ENCODE measurements at places on chromosomes 11 and 22.

GRCh38 chr11:63839508-63840355 lies 822 bp downstream of the MARK2 start:
- H3K27ac ChIP-seq: peak overlapping the region; percentile 81

DNA sequence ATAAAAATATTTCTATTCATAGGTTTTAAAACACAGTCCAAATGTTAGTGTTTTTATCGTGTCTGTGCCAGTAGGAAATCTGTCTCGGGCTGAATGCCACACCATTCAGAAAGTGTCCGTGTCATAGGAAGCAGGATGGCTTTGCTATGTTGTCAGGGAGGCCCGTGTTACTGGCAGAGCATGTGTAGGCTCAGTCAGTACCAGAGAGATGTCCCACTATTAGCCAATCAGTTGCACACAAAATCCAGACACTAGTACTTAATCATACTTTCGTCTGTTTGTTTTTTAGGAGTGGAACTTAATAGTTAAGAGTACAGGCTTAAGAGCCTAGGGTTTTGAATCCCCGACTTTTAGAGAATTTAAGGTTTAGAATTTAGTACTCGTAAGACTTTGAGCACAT lies 30.2 kb upstream of the SYN3 start:
- no peak overlapping the region for H3K4me3 ChIP-seq
- H3K36me3 ChIP-seq: no peaks in the 10 kb centered on the region
- H3K27me3 ChIP-seq: no peaks in the 10 kb centered on the region
- no peak overlapping the region for H3K27ac ChIP-seq
- no peak for DNase-seq

DNA sequence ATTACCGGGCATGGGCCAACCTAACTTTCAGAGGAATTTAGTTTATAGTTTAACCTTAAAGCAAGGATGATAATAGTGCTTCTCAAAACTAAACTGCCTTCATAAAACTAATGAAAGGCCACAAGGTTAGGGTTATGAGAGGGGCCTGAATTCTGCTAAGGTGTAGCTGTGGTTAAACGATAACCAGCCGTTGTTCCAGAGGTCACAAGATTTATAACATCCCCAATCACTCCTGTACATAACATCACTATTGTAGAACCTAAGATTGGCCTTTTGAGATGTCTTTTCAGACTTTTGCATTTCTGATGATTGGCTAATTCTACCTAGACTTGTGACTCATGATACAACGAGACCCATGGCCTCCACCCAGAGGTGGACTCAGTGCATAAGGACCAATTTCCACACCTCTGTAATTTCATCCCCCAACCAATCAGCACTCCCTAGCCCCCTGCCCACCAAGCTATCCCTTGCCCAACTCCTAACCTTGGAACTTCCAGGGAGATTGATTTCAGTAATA lies 69.8 kb downstream of the ADAMTS15 start:
- H3K4me1 ChIP-seq: peaks cover 20% of the 10 kb centered on the region
- no peak overlapping the region for H3K27ac ChIP-seq
- DNase-seq: no peak
- H3K36me3 ChIP-seq: no peaks in the 10 kb centered on the region

- no peak overlapping the region for H3K27ac ChIP-seq
- H3K36me3 ChIP-seq: no peaks in the 10 kb centered on the region
- no peak overlapping the region for H3K4me3 ChIP-seq
- no peaks in the 10 kb centered on the region for H3K27me3 ChIP-seq
- H3K4me1 ChIP-seq: no peaks in the 10 kb centered on the region
- DNase-seq: no peak
Measured at GRCh38 chr11:118102721-118103261, 16.0 kb upstream of the SMIM35 start.

GRCh38 chr11:77111277-77111676 lies 8.6 kb downstream of the OMP start:
- DNase-seq: no peak
- H3K27me3 ChIP-seq: no peaks in the 10 kb centered on the region
- H3K4me1 ChIP-seq: peaks cover 7% of the 10 kb centered on the region
- no peak overlapping the region for H3K27ac ChIP-seq
- no peak overlapping the region for H3K4me3 ChIP-seq

GRCh38 chr11:121226415-121227263 lies 65.9 kb upstream of the SC5D start:
- H3K4me3 ChIP-seq: no peak overlapping the region
- no peaks in the 10 kb centered on the region for H3K27me3 ChIP-seq

- no peaks in the 10 kb centered on the region for H3K4me1 ChIP-seq
- H3K4me3 ChIP-seq: no peak overlapping the region
- no peaks in the 10 kb centered on the region for H3K27me3 ChIP-seq
- no peak overlapping the region for H3K27ac ChIP-seq
- no peaks in the 10 kb centered on the region for H3K36me3 ChIP-seq
Measured at GRCh38 chr11:92269021-92269420, 44.4 kb downstream of the FAT3 start.

Measured in ascending aorta (tissue), 2 donors.